ENCODE measurements at places on chromosomes 3 and 15.
A peak's percentile ranks its signal among the peaks of the same experiment; 100 is the strongest.

DNA sequence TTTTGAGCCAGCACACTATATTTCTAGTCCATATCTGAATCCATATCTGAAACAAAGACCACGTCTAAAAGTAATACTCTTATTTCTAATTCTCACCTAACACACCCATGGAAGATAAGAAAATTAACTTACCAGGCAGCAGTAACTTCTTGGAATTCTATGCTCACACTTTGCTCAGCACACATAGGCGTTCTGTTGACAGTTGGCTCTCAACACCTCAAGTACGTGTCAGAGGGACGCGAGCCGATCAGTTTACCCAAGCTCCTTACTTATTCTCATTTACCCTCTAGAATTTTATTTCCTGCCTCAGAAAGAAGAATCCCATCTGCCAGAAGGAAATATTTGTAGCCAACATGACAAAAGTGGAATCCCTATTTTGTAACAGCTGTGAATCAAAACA lies 911.9 kb downstream of the FHIT start:
- DNase-seq, result no peak

DNA sequence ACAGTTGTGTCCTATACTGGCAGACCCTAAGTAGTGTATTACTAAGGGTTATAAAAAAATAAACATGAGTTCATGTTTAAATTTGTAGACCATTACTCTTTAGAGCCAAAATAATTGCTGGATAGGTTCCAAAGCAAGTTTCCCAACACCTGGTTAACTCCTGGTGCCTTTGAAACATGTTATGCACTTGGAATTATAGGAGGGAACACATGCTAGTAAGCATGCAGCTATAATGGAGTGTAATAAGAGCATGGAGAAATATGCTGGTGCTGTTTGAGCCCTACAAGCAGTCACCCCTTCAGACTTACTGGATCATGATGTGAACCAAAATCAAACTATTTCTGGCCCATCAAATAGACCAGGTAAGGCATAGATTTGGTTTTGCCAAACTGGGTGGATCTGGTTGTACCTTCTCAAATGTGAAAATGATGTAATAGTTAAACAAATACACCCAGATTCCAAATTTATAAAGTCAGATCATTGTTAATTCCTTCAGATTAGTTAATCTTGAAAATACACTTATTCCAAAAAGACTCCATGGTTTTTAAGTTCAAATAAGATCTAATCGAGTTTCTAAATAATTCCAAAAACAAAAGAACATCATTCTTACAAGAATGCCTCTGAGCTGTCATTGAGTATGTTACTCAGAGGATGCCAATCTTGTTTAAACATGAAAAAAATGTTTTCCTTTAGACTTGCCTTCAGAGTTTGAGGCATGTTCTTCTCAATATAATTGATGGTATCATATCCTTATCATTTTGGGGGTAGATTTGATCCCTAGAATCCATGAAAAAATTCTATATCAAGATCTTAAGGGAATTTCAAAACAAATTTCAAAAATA lies 69.3 kb downstream of the LRRC28 start:
- no peak for DNase-seq

DNA sequence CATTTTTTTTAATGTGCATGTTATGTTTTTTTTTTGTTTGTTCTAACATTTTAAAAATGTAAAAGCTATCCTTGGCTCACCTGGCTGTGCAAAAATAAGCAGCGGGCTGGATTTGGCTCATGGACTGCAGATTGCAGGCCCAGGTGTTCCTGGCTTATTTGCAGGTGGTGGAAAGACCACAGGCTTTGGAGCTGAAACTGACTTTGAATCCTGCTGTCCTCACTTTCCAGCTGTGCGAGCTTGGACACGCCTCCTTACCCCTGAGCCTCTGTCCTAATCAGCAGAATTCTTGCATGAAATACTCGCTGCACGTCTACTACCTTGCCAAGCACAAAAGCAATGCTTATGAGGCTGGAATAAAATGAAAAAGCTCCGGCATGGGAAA lies 188.7 kb upstream of the TPM1 start:
- no peak for DNase-seq

GRCh38 chr3:172522871-172523818 lies at the start of gene TNFSF10:
Gene TNFSF10, minus strand, starts transcription at chr3:172523430. Its CDS starts 46 bp downstream, at chr3:172523384.
- DNase-seq, result peak; percentile 25

- DNase-seq, result no peak
Observed at GRCh38 chr3:88057630-88058305, 1.0 kb downstream of the CGGBP1 start.

GRCh38 chr15:99306694-99307338 lies 55.5 kb downstream of the LRRC28 start:
- no peak for DNase-seq

GRCh38 chr15:27249760-27250109 lies 278.8 kb downstream of the GABRG3 start:
- DNase-seq, result no peak

GRCh38 chr3:178043084-178043483 lies 493.2 kb upstream of the KCNMB2 start:
- DNase-seq, result no peak

GRCh38 chr15:38688761-38689160 lies 124.1 kb upstream of the RASGRP1 start:
- no peak for DNase-seq

GRCh38 chr15:60572541-60573421 lies 93.8 kb upstream of the ICE2 start:
- no peak for DNase-seq

DNA sequence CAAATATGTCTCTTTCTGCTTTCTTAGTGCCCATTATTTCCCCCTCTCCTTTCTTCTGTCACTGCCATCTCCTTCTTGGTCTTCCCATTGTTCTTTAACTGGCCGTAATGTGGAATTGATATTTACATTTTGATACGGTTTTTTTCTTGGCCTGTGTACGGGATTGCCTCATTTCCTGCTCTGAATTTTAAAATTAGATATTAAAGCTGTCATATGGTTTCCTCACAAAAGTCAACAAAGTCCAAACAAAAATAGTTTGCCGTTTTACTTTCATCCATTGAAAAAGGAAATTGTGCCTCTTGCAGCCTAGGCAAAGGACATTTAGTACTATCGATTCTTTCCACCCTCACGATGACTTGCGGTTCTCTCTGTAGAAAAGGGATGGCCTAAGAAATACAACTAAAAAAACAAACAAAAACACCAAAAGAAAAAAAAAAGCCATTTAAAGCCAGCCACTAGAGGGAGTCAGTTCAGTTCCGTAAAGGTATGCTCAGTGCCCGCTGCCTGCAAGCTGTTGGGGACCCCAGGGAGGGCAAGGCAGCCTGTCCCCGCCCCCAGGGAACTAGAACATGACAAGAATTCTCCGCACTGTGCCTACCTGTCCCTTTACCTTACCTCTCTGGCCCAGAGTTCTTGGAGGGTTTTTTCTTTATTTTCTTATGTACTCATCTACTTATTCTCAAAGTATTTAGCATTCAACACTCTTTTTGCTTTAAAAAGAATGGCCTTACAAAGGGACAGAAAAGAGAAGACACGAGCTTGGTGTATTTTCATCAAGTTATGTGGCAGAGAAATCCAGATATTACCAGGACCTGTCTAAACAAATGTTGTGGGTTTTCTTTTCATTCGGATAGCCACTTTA lies 30.0 kb upstream of the NR2E3 start:
- DNase-seq, result no peak

- DNase-seq, result no peak
Observed at GRCh38 chr3:123406598-123406997, 42.3 kb downstream of the ADCY5 start.

DNA sequence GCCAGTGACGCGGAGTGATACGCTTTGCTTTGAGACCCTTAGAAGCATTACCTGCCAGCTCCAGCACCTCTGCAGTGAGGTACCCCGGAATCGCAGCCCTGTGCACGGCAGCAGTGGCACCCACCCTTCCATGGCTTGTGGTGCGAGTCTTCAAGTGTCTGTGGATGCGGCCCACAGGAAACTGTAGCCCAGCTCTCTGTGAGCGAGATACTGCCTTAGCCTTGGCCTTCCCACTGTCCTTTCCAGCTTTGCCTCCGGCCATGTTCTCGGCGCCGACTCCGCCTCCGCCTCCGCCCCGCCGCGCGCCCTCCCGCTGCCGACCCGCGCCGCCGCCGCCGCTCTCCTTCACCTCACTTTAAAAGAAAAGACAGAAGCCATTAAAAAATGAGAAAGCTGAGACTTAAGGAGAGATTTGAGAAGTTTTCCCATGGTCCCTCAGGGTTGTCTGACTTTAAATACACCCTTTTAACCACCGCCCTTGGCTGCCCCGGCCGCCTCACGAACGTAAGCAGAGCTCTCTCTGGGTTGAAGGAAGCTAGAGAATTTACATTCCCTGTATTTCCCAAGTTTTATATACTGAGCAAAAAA lies 78.5 kb upstream of the FAM174B start:
- no peak for DNase-seq

- DNase-seq, result no peak
Observed at GRCh38 chr15:58044551-58044950, 21.0 kb downstream of the ALDH1A2 start.

- DNase-seq, result no peak
Observed at GRCh38 chr3:17747890-17748247, 5.4 kb upstream of the TBC1D5 start.

GRCh38 chr3:192816351-192816750 lies 89.0 kb upstream of the FGF12 start:
- no peak for DNase-seq

DNA sequence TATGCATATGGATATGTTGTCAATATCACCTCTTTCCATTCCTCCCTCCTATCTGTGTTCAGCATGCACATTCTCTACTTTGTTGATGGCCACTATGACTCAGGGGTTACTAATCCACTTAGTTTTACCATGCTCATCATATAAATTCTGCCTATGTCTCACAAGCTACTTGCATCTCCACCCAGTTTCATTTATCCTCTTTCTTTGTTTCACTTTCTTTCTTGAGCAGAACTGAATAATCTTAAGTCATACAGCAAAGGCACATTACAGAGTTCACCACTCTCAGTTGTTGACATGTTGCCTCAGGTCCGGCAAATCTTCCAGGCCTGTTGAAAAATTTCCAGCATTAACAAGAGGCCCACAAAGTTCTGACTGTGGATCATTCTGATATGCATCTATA lies 71.5 kb downstream of the SSR3 start:
- no peak for DNase-seq

- DNase-seq, result no peak
Observed at GRCh38 chr3:197242784-197243432, 55.5 kb downstream of the DLG1 start.

GRCh38 chr15:28097656-28098359 lies 1.3 kb downstream of the OCA2 start:
- DNase-seq, result no peak

DNA sequence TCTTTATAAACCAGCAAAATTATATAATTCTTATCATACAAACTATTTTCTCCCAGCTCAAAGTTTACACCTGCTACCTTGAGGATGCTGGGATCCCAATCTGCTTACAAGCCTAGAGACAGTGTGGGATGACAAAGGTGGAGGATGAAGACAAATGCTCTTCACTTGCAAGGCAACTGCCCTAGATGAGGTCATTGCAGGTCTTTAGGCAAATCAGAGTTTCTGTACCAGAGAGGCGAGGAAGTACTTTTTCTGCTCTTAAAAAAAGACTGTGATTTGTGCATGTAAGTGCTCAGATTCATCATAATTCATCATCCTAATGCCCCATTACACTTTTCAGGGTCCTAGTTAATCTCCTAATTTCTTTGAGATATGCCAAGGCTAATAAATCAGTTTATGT lies 376.1 kb downstream of the ZPLD1 start:
- DNase-seq, result no peak

GRCh38 chr3:3127432-3128010 lies 781 bp downstream of the TRNT1 start:
- no peak for DNase-seq

GRCh38 chr3:139564294-139564861 lies 24.8 kb upstream of the RBP1 start:
- no peak for DNase-seq

- DNase-seq, result no peak
Observed at GRCh38 chr3:54343495-54343894, 221.1 kb downstream of the CACNA2D3 start.

DNA sequence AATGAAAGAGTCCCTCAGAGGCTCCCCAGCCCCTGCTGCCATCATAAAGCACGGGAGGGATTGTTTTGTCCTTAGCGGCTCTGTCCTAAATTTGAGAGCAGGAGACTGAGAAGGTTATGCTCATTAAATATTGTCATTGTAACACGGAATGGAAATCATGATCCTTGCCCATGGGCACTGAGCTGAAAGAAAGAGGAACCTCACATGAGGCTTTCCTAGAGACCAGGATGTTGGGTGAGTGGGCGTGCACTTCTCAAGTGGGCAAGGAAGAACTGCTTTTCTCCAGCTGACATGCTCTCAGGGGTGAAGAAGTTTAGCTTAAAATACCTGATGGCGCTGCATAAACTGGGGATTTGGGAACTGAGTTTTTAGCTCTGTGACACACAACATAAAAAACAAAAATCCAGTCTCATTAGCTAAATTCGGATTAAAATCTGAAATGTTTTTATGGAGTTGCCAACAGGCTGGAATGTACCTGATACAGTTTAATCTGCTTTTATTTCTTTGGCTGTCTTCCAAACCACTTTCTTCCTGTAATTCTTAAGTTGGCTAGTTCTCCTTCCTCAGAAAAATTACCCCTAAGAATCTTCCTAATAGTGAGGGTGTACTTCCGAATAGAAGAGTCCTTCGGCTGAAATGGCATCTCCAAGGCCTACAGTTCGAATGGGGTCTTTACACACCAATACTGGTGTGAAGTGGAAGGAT lies 31.7 kb downstream of the ADPGK start:
- no peak for DNase-seq

DNA sequence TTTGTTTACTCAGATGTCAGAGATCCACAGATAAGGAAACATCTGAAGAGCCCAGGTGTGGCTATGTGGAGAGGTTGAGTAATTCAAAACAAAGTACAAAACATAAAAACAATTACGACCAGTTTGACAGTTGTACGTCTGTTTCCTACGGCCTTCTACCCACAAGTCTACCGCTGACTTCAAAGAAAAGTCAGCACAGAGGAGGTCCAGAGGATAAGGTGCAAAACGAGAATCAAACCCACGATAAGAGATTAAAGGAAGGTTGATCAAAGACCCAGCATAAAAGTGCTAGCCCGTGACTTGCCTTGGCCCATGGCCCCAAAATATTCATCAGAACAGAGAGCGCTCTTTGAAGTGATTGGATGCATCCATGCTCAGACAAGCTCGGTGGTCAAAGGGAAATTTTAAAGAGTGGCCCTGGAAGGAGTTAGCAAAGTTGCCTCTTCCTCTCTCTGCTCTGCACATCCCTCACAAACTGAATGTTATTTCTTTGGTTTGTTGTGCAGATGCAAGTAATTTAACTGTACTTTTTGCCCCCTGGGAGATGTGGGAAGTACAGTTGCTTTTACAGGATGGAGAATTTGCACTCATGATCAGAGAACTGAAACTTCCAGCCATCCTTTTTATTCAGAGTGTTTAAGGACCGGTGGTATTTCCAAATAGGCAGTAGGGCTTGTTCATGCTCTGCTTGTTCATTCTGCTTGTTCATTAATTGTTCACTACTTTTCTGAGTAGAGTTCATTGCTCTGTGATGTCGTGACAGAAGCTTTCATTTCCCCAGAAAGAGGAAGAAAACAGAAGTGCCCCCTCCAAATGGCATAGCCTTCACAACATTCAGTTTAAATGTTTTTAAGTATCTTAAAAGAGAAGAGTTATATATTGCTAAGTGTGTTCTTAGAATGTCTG lies 31.1 kb downstream of the MME start:
- DNase-seq, result no peak
